ENCODE measurements at places on chromosomes 1 and 21.

GRCh38 chr1:58778385-58779000 is 5.4 kb downstream of the JUN start:
- no peak for DNase-seq

DNA sequence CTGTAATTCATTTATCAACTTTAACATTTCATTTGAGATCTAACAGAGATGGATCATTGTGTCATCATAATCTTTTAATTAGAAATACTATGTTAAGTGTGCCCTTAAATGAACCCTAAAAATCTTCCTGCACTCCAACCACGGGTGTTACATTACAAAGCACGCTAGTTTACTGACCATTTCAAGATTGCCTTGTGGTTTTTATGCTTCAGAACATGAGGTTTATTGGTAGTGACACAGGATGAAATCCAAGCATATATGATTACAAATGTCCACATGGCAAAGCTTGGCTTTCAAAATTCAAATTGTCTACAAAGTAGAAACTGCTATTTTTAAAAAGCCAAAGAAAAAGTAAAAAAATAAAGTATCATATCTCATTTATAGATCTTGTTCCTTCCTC is 190.4 kb upstream of the USP25 start:
- no peak for DNase-seq

GRCh38 chr1:70866542-70867264 is 180.9 kb downstream of the PTGER3 start:
- DNase-seq, result no peak

GRCh38 chr1:204331275-204331674 is 28.5 kb downstream of the PLEKHA6 start:
- DNase-seq, result no peak

GRCh38 chr1:23384312-23385058 is 14.8 kb upstream of the ZNF436 start:
- DNase-seq, result no peak

- no peak for DNase-seq
These were observed 162.9 kb upstream of the GJB5 start for GRCh38 chr1:34591751-34592629.

- DNase-seq, result no peak
These were observed 59.2 kb downstream of the IARS2 start for GRCh38 chr1:220153147-220153546.
